CD8-positive, alpha-beta T cell (primary cell): ENCODE measurements at places on chromosomes 1 and 21.

DNA sequence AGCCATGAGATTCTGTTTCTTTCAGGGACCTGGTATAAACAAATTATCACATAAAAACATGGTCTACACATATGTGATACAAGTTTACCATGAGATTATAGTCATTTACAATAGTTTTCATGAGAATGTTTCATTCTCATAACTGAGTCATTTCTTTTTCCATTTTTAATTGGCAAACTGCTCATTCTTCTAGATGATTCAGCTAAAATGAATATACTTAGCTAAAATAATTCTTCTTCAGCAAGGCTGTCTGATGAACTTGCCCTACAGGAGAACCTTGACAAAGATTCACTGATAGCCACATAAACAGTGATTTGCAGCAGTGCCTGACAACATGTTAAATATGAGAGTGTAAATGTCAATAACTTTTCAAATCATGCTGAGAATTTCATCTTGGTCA, 253.2 kb downstream of the FMN2 start:
- no peak for DNase-seq

DNA sequence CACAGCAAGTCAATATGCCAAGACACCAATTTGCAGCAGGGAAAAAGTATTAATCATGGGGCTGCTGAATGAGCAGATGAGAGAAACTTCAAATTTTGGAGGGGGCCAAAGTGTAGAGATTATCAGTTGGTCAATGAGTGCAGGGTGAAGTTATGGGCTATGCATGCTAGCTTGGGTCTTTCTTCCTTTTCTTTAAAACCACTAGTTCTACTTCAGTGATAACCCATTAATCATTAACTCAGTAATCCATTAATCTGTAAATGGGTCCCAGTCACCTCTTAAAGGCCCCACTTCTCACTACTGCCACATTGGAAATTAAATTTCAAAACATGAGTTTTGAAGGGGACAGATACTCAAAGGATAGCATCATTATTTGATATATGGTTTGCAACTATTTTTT, 688.6 kb upstream of the ADGRL4 start:
- no peak for DNase-seq

GRCh38 chr1:63343922-63344321, 21.6 kb downstream of the FOXD3 start:
- no peak for DNase-seq

DNA sequence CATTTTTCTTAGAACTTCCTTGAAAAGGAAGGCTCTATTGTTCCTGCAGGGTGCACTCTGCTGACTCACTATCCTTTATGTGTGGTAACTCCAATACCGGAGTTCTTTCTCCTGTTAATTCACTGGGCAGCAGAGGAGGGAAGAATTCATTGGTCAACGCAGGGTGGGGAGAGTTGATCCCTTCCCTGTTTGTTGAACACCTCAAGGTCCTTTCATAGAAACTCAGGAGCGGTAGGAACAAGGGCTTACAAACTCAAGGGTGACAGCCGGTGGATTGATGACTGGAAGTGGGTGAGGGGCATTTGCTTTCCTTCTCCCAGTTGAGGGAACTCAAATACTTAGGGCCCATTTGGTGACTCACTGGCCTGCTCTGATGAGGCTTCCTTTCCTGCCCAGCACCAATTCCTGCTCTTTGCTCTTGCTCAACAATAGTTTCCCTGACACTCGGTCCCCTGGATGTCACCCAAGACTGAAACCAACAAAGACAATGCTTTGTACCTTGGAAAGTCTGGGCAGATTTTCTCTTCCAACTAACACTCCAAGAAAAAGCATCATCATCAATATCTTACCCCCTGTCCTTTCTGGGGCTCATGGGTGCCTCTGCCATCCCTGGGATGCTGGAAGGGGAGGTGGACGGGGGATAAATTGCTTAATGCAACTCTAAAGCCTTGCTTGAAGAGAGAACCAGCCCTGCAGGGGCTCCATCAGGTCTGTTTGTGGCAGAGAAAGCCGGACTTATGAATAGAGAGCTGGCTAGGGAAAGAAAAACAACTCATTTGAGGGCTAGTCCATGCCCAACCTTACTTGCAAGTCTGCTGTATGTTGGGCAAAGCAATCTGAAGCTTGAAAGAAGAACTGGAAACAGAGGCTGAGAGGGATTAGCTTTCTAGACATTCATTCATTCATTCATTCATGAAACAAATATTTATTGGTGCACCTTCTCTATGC, 9.3 kb downstream of the SLC26A9 start:
- DNase-seq = no peak

DNA sequence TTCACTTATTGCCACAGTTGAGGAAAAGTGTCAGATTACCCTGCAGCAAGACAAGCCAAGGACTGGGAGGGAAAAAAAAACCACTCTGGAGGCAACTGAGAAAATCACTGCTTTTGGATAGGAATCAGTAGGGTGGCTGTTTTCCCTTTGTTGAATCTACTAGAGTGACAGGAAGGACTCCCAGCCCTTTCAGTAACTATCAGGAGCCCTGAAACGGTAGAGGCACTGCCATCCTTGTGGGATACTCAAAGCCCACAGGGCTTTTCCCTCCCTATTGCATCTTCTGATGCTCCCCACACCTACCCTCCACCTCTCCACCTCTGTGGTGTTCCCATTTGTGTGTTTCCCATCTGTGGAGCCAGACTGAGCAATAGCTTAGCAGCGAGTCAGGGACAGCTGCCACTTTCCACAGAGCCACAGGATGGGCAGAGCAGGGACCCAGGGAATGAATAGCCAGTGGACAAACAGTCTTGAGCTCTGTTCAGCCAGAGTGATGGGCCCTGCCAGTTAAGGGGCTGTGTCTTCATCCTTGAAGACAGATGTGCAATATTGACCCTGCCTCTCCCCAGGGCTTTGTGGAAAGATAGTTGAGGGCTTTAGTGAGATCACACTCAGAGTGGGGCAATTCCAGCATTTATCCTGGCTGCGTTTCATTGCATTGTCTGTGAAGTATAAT, 13.9 kb downstream of the UBIAD1 start:
- no peak for DNase-seq

- DNase-seq = no peak
Measured at GRCh38 chr1:205532026-205532898, 27.8 kb downstream of the CDK18 start.

DNA sequence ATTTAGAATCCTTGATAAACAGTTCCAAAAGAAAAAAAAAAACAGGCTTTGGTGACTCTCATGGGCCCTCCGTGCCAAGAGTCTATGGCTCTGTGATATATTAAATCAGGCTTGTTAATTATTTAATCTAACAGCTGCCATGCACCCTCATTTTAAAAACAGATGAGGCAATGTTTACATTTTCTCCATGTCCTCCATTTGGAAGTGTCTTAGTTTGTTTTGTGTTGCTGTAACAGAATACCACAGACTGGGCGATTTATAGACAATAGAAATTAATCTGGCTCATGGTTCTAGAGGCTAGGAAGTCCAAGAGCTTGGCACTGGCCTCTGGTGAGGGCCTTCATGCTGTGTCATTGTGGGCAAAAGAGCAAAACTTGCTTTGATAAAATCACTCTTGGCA, 58.0 kb downstream of the B3GALT5 start:
- DNase-seq = no peak

DNA sequence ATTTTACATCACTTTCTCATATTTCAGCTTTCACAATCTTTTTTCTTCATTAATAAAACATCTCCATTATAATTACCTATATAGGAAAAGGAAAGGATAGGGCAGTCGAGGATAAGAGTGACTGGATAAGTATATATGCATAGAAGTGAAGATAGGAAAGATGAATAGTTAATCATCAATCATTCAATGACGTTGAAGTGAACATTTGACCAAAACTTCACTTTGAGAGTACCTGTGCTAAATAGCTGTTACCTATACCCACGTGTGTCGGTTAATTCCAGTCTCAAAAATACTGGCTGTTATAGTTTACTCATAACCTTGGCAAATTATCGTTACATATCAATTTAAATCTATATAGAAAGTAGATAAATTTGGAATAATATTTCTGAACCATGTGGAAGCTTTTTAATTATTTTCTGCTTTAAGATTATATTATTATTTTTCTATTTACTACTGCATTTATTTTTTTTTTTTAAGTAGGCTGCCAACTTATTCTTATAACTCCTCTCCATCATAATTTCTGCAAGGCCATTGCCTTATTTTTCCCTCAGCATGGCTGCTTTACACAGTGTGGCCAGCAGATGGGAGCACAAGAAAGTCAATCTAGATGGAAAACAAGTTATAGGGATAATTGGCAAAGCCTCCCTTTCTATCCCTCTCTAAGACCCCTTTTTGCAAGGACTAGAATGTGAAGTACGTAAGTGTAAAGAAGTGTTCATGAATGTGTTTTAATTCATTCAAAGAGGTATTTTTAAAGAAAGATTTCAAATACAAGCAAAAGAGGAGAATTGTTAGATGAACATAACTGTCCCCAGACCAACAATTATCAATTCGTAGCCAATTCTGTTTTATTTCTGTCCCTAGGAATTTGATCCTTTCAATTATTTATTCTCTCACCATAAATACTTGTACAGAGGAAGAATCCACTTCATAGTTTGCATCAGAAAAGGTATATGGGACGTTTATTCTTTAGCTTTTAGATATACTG, 290.4 kb downstream of the KCNT2 start:
- DNase-seq = no peak

- DNase-seq = peak; percentile 55
Measured at GRCh38 chr1:58755468-58755872, 28.4 kb downstream of the JUN start.

GRCh38 chr1:193402977-193403376, 216.6 kb upstream of the B3GALT2 start:
- no peak for DNase-seq

DNA sequence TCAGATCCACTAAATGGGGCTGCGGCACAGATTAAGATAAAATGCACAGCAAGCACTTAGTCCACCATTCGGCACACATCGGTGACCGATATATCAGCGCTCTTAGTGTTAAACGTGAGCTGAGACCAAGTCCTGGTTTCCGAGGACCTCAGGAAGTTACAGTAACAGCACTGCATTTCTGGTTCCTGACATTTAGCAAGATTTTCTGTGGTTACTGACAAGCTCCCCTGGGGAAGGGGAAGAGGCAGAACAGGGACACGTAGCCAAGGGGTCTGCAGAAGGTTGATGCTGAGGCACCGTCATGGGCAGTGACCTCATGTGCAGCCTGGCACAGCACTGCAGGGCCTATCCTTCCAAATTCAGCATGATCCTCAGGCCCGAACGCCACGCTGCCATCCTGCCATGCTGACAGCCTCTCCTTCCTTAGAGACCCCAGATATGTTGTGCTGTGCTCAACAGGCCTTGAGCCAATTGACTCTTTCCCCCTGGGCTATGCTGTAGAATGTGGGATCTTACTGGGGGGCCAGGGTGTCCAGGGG, 13.4 kb upstream of the PEF1 start:
- no peak for DNase-seq

DNA sequence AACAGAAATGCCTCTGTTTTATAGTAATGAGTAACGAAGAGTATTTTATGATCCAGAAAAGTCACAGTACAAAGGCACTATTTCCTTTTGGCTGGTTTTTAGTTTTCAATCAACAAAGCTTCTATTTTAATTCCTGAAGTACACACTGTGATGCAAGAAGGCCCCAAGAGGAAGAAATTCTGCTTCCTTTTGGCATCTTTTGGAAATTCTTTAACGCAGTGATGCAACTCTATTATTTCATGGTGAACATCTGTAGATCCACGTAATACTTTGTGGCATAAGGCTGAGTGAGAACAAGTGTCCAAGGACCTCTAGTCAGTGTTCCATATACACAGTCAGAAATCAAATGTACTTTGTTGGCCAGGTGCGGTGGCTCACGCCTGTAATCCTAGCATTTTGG, 137.5 kb downstream of the TGFB2 start:
- DNase-seq = no peak

- no peak for DNase-seq
Measured at GRCh38 chr1:42767510-42768000, 506 bp downstream of the C1orf50 start.

- peak; percentile 2 for DNase-seq
Measured at GRCh38 chr1:220527908-220528678, at the start of gene MARK1. Gene MARK1, plus strand, starts transcription at chr1:220528136. Its CDS starts 687 bp downstream, at chr1:220528823.

- DNase-seq = no peak
Measured at GRCh38 chr1:201015551-201016091, 7.9 kb downstream of the KIF21B start.

DNA sequence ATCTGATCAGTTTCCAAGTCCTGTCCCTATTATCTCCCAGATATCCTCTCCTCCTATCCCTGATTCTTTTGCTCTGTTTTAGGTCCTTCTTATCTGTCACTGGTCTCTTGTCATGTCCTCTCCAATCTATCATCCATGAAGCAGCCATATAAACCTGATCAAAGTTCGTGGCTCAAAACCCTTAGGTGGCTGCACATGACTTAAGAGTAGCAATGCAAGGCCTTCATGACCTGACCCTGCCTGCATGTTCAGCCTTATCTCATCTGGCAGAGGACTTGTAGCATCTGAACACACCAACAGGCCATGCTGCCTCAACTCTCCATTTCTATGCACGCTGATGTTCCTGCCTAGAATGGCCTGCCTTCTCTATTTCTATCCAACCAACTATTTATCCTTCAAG, 65.2 kb downstream of the NOS1AP start:
- no peak for DNase-seq

DNA sequence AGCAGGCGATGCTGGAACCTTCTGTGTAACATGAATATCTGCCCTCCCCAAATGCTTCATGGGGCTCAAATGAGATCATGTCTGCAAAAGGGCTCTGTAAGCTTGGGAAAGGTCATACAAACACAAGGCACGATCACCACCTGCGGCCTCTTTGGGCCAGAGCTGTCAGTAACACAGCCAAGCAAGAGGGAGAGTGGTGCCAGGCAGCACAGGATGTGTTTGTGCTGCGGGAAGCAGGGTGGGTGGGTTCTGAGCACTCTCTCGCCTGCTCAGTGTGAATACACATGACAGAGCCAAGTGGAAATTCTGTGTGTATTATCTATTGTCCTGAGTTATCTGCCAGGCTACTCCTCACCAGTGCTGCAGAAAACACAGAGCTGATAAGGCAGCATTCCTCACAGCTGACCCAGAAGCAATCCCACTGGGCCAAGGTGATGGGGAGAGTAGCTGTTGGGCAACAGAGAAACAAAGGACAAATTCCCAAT, 101.2 kb downstream of the LAMC2 start:
- DNase-seq = no peak

- peak; percentile 71 for DNase-seq
Measured at GRCh38 chr1:159015440-159015909, 5.8 kb downstream of the IFI16 start.

GRCh38 chr1:9606948-9607347, 18.2 kb downstream of the TMEM201 start:
- no peak for DNase-seq

- DNase-seq = no peak
Measured at GRCh38 chr1:11707621-11708276, 16.2 kb downstream of the DRAXIN start.

GRCh38 chr1:196678510-196678884, 26.7 kb downstream of the CFH start:
- DNase-seq = no peak
